HuH-7.5 (cell line): ENCODE measurements at places on chromosomes 4 and X.

- no peak for DNase-seq
These were observed 126.5 kb upstream of the INTU start for GRCh38 chr4:127506283-127506682.

- no peak for DNase-seq
These were observed 55.0 kb downstream of the PHEX start for GRCh38 chrX:22087011-22087557.

- DNase-seq = no peak
These were observed 24.8 kb upstream of the MSMO1 start for GRCh38 chr4:165302658-165303057.

DNA sequence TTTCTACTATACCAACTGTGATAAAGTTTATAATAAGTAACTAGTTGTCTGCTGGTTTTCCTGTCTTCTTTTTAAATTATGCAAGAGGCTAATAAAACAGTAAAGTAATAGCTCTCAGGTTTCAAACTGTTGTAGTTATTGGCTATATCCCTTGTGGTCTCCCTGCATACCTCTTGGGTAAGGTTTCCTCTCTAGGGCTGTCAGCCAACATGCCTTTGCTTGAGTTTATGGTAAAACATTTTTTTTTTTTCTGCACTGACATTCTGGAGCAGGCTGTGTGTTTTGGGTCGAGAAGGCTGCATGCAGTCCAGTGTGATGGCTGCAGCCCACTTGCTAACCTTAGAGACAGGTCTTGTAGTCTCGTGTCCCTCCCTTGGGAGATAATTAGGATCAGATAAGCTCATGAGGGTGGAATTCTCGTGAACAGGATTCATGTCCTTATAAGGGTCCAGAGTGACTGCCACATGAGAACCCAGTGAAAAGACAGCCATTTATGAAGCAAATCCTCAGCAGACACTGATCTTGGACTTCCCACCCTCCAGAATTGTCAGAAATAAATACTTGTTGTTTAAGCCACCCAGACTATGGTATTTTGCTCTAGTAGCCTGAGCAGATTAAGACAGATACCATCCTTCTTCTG, 831.2 kb downstream of the CCSER1 start:
- DNase-seq = no peak

GRCh38 chr4:150224896-150225591, 146.8 kb downstream of the DCLK2 start:
- DNase-seq = no peak

DNA sequence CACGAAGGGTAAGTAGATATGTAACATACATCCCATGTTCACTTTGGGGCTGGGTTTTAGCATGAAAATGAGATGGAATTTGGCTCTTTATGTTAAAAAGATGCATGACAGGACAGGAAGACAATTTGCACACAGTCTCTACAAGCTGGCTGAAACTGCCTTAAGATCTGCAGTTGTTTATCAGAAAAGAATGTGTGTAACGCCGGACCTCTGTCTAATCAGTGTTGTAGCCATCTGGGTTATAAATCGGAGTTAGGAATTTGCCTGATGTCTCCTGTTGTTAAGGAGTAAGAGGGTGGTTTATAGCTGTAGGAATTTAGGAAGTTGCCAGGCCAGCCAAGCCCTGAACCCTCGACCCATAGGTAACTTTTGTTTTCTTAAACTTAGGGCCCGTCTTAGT, 562.9 kb upstream of the FAT1 start:
- no peak for DNase-seq

DNA sequence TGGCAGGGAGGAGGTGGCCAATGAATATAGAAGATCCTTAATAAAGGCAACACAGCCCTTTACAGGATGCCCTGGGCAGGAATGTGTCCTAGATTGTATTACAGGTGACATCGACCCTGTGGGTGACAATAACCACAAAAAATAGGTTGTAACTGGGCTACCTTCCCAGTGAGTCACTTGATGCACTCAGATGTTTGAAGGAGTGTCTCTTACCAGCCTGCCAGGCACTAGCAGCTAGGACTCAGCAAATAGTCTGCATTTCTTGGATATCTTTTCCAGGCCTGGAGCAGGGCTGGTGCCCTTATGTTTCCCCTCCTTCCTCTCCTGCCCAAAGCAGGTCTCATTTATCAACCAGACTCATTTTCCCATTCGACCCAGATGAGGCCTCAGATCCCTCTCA, 50.9 kb upstream of the TMEM164 start:
- DNase-seq = no peak

DNA sequence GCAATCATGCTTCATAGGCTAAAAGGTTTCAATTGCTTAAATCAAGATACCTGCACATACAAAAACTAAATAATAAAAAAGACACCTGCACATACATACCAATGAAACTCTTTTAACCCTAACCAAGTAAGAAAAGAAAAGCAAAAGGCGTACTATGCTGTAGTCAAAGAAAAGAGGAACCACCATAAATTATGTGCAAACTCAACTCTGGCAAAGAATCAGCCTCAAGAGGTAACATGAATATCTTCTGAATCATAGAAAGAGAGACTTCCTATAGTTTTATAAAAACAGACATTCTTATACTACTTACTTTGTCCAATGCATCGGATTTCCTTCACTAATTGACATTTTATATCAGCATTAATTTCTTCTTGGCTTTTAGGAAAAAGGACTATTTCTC, 29.3 kb downstream of the MMGT1 start:
- DNase-seq = no peak

- DNase-seq = no peak
These were observed 1047.4 kb upstream of the PABPC4L start for GRCh38 chr4:135249024-135249423.

- no peak for DNase-seq
These were observed 10.4 kb upstream of the CDK16 start for GRCh38 chrX:47208108-47208507.

GRCh38 chrX:150157291-150157690, 205.8 kb upstream of the MAMLD1 start:
- DNase-seq = no peak

GRCh38 chrX:119398587-119398973, 556 bp upstream of the SLC25A43 start:
- DNase-seq = no peak

DNA sequence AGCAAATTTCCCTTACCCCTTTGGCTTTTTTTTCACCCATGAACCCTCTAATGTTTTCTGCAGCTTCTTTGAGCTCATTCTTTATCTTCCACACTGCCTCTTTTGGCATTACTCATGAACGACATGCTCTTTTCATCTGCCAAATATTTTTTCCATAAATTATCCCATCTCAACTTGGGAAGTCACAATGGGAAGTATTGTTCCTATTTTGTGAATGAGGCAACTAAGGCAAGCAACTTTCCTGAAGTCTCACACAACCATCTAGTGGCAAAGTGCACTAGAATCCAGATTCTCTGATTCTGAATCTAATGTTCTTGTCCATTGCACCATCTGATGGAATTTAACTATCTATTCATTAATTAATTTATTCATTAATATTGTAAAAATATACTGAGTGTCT, 625 bp downstream of the RTL9 start:
- no peak for DNase-seq

DNA sequence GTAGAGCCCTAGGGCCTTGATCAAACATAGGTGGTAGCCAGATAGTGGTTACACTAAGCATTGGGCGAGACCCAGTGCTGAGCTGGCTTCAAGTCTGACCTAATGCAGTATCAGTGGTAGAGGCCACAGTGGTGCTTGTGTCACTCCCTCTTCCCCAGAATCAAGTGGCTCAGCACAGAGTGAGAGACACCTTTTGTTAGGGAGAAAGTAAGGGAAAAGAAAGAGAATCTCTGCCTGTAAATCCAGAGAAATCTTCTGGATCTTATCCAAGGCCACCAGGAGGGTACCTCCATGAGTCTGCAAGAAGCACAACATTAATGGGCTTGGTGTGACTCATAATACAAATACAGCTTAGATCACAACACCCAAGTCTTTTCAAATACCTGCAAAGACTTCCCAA, 117.7 kb upstream of the SLC6A14 start:
- DNase-seq = no peak

DNA sequence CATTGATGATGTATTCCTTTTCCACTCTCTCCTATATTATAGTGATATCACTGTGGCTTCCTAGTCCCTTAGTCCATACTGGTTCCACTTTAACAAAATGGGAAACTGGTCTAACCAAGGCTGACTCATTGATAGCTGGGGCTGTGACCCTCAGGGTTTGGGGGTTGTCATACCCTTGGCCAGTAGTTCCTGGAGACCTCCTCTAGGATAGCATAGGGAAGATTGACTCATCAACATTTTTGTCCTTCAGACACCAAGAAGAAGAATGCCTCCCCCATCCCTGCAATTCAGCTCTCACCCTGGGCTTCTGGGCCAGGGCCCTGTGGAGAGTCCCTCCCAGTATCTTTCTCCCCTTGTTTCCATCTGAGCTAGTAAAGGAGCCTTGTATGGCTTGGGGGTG, 68.8 kb upstream of the PRPS1 start:
- DNase-seq = no peak

- no peak for DNase-seq
These were observed 292.5 kb downstream of the UNC5C start for GRCh38 chr4:95256108-95256835.

DNA sequence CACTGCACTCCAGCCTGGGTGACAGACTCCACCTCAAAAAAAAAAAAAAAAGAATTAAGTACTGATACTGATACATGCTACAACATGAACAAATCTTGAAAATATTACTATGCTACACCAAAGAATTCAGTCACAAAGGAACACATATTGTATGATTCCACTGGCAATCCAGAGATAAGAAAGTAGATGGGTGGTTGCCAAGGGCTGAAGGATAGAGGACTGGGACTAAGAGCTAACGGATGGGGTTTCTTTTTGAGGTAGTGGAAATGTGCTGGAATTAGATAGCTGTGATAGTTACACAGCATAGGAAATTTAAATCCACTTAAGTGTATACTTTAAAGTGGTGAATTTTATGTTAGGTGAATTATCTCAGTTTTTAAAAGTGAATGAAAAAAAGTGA, 12.5 kb downstream of the ATP11C start:
- DNase-seq = no peak

DNA sequence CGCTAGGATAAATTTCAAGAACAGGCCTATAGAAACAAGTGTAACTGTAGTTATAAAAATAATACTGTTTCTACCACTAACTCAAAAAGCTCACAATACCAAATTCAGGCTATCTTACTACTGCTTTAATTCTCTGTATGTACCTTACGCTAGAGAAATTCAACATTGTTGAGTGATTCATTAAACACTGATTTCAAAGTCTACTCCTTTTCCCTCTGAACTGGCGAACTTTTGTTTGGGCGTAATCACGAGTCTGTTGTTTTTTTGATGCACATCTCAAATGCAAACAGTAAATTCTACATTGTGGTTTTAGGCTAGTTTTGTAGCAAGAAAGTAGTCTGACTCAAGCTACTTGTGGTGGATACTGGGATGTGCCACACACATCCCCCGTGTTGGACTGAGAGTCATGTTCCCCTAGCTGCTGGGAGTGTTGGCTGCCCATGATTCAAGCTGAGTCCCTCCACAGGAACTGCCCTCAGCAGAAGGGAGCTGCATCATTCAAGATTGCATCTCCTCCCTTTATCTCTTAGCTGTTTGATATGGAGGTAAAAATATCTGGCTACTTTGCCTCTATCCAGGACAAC, 406.1 kb downstream of the RAPGEF2 start:
- no peak for DNase-seq

- DNase-seq = no peak
These were observed 79.8 kb downstream of the JADE3 start for GRCh38 chrX:46992070-46992469.

GRCh38 chr4:179328627-179329026, 1886.4 kb upstream of the AGA start:
- no peak for DNase-seq

DNA sequence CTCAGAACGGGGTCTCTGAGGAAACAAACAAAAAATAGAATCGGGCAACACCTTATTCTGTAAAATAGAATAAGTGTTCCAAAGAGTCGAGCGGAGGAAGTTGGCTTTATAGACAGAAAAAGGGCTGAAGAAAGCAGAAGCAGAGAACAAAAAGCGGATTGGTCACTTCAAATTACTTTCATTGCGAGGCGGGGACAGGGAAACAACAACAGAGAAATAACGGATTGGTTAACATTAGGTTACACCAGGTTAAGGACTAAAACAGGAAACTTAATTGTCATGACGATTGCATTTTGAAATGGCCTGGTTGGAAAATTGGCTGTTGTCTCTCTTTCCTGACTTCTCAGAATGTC, 433 bp upstream of the COQ2 start:
- peak; percentile 21 for DNase-seq

DNA sequence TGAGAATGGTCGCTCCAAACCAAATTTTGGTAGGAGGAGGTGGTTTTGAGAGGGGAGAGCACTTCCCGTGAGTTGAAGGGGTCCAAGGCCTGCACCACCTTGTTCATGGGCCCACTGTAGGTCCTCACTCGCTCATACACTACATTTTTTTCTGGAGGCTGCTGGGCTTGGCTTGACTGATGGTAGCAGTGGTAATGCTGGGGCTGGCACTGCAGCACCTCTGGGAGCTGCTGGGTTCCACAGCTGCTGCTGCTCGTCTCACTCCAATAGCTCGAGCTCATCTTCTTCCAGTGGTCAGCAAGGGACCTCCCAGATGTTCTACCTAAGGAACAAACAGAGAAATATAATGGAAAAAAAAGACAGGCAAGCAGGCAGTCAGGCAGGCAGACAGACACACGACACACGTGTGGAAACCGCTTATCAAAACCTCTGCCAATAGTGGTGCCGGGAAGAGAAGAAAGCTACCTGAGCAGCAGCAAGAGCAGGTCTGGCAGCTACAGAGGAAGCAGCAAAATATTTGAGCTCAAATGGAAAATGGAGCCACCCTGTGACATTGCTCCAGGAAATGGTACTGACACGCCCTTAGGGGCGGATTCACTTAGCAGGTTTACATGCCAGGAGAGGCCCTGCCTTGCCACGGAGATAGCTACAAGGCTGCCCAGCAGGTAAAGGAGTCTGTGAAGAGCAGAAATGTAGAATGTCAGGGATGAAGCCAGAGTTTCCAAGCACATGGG, at the start of gene POF1B:
Gene POF1B, minus strand, starts transcription at position 492 of the 734 bp plus-strand sequence. Its CDS starts 211 bp downstream, at position 281.
- DNase-seq = no peak

DNA sequence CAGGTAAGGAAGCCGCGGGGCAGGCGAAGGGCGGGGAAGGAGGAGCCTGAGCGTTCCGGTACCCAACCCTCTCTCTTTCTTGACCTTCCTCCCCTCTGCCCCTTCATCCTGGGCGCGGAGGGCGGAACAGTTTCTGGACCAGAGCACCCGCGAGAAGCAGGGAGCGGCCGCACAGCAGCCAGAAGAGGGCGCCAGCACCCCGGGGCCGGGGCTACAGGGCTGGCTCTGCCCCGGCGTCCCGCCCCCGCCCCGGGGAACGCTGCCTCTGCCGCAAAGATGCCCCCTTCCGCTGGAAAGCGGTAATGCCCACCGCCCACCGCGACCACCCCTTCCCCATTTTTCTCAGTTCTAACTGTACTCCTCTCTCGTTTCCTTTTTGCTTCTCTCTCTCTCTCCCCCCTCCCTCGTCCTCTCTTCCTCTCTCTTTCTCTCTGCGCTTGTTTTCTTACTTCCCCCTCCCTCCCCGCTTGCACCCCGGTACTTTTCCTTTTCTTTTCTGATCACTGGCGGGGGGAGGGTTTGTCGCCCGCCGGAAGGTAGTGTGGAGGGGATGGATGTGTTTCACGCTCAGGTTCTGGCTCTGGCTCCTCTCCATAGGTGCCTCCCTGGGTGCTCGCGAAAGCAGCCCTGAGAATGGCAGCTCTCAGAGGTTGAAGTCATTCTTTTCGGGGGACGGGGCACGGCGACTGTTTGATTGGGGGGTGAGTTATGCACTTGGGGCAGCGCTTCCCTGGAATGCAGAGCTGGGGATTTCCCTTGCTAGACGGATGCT, 13.1 kb upstream of the PRDM8 start:
- DNase-seq = peak; percentile 72
